ENCODE measurements at places on chromosomes 12 and 14.

DNA sequence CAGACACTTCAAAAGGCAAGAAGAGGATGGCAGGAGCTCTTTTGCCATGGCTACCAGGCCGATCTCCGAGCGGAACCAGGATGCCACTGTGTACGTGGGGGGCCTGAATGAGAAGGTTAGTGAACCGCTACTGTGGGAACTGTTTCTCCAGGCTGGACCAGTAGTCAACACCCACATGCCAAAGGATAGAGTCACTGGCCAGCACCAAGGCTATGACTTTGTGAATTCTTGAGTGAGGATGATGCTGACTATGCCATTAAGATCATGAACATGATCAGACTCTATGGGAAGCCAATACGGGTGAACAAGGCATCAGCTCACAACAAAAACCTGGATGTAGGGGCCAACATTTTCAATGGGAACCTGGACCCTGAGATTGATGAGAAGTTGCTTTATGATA, 9.8 kb downstream of the GARIN2 start:
- DNase-seq, result no peak

DNA sequence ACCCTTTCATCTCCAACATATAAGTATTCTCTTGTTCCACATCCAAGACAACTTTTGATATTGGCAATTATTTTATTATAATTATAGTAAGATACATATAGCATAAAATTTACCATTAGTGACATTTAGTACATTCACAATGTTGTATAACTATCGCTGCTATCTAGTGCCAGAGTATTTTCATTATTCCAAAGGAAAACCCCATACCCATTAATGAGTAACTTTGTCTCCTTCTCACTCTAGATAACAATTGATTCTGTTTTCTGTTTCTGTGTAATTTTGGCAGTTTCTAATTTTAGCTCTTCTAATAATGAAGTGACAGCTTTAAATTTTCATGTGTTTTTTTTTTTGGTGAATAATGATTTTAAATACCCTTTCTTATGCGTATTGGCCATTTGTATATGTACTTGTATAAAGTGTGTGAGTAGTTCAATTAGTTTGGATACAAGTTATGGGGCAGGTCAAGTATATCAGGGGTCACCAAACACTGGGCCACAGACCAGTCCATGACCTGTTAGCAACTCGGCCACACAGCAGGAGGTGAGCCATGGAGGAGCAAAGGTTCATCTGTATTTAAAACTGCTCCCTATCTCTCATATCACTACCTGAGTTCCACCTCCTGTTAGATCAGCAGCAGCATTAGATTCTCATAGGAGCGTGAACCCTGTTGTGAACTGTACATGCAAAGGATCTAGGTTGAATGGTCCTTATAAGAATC, 97.2 kb upstream of the SYT1 start:
- no peak for DNase-seq

DNA sequence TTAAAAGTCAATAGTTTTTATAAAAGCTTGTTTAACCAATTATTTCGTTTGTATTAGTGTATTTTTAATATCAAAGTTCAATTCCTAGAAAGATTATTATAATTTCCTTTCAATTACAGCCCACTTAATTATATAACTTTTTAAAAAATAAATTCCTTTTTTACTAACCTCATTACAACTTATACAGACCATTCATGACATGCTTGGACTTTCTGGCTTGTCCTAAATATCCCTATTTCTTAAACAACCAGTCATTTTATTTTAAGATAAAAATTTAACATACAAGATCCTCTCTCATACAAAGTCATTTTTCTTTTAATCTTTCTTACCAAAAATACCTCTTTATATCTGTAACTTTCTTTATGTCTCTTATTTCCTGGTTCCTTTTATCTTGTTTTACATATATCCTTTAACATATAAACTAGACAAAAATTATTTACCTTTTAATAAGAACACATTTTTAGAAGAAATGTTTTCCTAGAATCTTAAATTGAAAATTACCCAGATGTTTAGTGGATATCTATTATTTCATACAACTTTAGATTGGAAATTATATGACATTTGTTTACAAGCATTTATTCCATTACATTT, 10.4 kb upstream of the TMEM263 start:
- DNase-seq, result no peak

DNA sequence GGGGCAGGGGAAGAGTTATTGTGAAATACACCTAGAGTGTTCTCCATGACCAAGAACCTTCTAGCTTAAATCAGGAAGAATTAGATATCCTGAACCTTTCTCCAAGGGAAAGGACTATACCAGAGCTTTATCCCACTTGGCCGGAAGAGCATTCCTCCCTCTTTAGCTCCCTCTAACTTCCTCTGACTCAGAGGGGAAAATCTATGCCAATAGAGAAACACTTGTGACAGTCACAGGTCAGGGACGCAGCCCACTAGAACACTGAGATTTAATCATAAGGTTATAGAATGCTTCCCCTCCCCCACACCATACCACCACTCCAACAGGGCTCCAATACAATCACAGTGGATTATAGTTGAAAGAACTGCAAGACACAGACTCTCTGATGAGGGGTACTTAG, 55.4 kb upstream of the RFX4 start:
- peak; percentile 17 for DNase-seq

DNA sequence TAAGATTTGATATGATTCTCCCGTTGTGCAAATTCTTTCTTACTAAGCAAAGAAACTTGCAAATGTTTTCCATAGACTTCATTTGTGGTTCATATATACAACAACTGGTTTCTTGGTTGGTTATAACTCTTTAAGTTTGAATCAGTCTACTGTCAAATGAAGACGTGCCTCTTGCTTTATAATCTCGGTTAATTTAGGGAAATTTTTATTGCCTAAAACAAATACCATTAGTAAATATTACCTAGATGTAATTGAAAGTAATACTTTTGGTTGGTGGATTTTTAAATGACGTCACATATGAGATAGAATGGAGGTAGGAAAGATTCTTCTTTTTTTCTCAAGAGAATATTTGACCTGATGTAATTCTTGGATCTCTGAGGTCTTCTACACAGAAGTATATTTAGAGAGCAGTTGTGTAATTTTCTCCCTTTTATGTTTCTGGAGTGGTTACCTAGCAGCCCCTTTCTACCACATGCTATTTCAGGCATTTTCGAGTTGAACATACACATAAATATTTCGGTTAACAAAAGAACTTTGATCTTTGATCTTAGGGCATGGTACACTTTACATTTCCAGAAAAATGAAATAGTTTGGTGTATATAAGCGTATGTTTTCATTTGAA, 1.7 kb downstream of the ATF7IP start:
- peak; percentile 58 for DNase-seq
